ENCODE measurements at places on chromosomes 2 and 18. TPM values are rescaled to one million over a fixed set of nuclear protein-coding genes. Genes with fewer than 3 reads are reported as not detected.
A peak's percentile ranks its signal among the peaks of the same experiment; 100 is the strongest.

Gene TTN
- 11.0 TPM for total RNA-seq

Gene ADD2
- not detected for total RNA-seq

Gene GAREM2
- total RNA-seq: 15.6 TPM

Gene POTEI
- 7.0 TPM for total RNA-seq

Gene TDRD15
- total RNA-seq: not detected

Gene MYO3B
- total RNA-seq: 0.09 TPM

Gene UPP2
- not detected for total RNA-seq

GRCh38 chr2:179170901-179171300, 93.7 kb downstream of the SESTD1 start:
- no peak for DNase-seq
- no peak overlapping the region for H3K4me3 ChIP-seq
- no peaks in the 10 kb centered on the region for H3K36me3 ChIP-seq
- H3K27ac ChIP-seq: no peak overlapping the region
- no peaks in the 10 kb centered on the region for H3K4me1 ChIP-seq

- H3K36me3 ChIP-seq: no peaks in the 10 kb centered on the region
- no peak overlapping the region for H3K4me3 ChIP-seq
- H3K27ac ChIP-seq: no peak overlapping the region
- H3K27me3 ChIP-seq: no peaks in the 10 kb centered on the region
Measured at GRCh38 chr2:1476617-1477195, 63.4 kb downstream of the TPO start.

DNA sequence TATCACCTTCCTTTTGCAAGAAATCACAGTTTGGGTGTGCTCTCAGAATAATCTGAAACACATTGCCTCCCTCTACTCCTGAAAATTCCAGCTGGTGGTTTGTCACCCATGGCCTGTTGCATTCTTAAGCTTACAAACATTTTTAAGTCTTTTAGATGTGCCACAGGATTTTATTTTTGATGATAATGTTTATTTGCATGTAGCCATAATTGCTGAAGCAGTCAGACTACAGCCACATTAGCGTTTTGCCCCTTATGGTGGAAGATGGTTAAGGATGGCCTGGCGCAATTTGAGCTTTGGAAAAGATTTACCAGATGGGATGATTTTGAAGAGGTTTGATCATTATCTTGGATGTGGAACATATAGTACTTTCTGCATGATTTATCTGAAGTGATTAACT, 439.5 kb downstream of the MEIS1 start:
- no peak for DNase-seq
- H3K4me3 ChIP-seq: no peak overlapping the region
- H3K27ac ChIP-seq: no peak overlapping the region
- H3K27me3 ChIP-seq: no peaks in the 10 kb centered on the region

GRCh38 chr2:195094330-195094729, 562.7 kb upstream of the SLC39A10 start:
- no peaks in the 10 kb centered on the region for H3K27me3 ChIP-seq
- no peak overlapping the region for H3K4me3 ChIP-seq

DNA sequence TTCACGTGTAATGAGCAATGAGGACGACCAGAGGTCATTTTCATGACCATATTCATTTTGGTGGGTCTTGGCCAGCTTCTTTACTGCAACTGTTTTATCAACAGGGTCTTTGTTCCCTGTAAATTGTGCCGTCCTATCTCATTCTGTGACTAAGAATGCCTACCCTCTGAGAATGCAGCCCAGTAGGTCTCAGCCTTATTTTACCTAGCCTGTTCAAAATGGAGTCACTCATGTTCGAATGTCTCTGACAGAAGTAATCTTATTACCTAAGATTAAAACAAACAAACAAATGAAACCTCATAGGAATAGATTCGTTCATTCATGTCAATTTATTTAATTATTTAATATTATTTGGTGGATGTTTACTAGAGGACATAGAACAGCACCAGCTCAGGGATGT, 714.8 kb downstream of the ADCYAP1 start:
- no peaks in the 10 kb centered on the region for H3K36me3 ChIP-seq
- DNase-seq: no peak
- no peak overlapping the region for H3K27ac ChIP-seq
- no peak overlapping the region for H3K4me3 ChIP-seq
- no peaks in the 10 kb centered on the region for H3K4me1 ChIP-seq
- no peaks in the 10 kb centered on the region for H3K27me3 ChIP-seq

- no peaks in the 10 kb centered on the region for H3K27me3 ChIP-seq
- DNase-seq: no peak
- H3K4me1 ChIP-seq: no peaks in the 10 kb centered on the region
- no peak overlapping the region for H3K4me3 ChIP-seq
Measured at GRCh38 chr18:49499046-49499637, 12.1 kb upstream of the C18orf32 start.

DNA sequence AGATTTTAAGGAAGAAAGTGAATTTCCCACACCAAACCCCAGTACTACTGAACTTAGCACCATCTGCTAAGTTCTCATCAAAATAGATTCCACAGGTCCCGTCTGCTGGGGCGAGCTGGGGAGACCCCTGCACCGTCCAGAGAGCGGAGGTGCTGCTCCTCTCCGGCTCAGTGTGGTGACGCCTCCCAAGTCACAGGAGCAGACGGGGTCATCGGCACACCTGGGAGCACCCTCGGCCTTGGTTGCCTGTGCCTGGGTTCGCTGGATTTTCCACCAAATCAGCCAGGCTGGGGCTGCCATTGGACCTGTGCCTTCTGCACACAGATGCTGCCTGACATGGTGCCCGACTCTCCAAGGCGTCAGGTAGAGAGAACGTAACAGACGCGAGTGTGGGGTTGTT, 141.3 kb downstream of the PXDN start:
- H3K4me1 ChIP-seq: no peaks in the 10 kb centered on the region
- H3K27me3 ChIP-seq: no peaks in the 10 kb centered on the region

GRCh38 chr18:44409071-44409470, 271.6 kb upstream of the SETBP1 start:
- no peaks in the 10 kb centered on the region for H3K4me1 ChIP-seq
- H3K36me3 ChIP-seq: no peaks in the 10 kb centered on the region
- no peaks in the 10 kb centered on the region for H3K27me3 ChIP-seq
- DNase-seq: no peak
- no peak overlapping the region for H3K27ac ChIP-seq
- H3K4me3 ChIP-seq: no peak overlapping the region

GRCh38 chr2:30325600-30326328, 94.4 kb downstream of the LBH start:
- H3K4me3 ChIP-seq: no peak overlapping the region
- no peaks in the 10 kb centered on the region for H3K4me1 ChIP-seq
- DNase-seq: no peak
- no peaks in the 10 kb centered on the region for H3K27me3 ChIP-seq
- no peak overlapping the region for H3K27ac ChIP-seq

DNA sequence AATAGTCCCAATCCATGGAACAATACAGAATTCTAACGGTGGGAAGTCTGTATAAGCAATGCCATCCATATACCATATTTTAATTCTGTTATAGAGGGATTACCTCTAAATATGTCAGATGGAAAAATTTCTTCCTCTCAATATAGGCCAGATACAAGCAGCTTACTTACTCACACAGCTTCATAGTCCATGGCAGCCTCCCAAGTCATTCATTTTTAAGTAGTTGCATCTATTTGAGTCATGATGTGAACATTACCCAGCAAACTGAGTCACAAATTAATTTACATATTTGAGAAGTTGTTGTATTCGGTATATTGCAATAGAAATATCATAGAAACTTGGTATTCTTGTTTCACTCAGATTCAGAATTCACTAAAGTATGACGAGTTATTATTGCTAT, 20.3 kb downstream of the TBR1 start:
- no peak overlapping the region for H3K27ac ChIP-seq
- DNase-seq: no peak
- H3K27me3 ChIP-seq: no peaks in the 10 kb centered on the region
- H3K36me3 ChIP-seq: no peaks in the 10 kb centered on the region
- H3K4me3 ChIP-seq: no peak overlapping the region

DNA sequence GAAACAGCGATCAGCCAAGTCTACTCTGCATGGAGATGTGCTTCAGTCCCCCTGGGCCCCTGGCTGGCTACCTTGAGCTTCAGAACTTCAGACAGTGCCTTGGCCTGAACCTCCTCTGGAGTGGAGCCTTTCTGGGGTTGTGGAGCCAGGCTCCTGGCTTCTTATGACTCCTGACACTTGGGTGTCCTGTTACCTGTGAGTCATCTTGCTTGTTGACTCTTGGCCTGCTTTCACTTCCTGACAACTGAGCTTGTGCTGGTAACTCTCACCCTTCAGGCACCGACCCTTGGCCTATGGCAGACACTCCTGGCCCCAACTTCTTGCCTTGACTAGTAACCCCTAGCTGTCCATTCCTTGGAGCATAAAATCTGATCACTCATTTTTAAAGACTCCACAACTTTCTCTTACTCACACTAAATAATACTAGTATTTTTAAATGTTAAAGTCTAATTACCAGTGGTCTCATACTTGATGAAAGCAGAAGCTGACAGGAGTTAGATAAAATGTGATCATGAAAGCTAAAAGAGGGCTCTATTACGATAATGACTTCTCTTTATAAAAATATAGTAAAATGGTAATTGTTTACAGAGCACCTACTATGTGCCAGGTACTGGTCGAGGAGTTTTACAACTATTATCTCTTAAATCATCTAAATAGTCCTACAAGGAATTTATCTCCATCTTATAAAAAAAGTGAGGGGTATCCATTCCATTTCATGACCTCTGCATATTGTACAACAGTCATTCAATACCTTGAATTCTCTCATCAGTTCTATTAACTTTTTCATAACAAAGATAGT, 46.3 kb upstream of the VIT start:
- DNase-seq: peak; percentile 74
- H3K27me3 ChIP-seq: no peaks in the 10 kb centered on the region
- no peak overlapping the region for H3K4me3 ChIP-seq
- no peaks in the 10 kb centered on the region for H3K36me3 ChIP-seq

DNA sequence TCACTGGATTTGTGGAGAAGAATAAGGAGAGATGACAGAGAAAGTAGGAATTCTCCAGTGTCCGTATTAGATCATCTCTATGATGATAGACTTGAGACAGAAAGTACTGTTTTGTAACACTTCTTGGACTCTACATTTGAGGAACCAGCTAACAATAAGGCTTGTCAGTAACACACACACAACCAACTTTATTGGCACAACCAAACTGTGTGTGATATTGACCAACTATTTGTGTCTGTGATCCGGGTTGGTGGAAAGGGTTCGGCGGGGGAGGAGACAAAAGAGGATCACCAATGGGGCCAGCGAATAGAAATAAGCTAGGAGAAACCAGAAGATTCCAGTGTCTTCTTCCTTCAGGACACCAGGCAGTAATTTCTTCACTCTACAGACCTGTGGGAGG, 79.8 kb downstream of the MARCHF4 start:
- H3K27ac ChIP-seq: no peak overlapping the region
- DNase-seq: no peak
- H3K36me3 ChIP-seq: no peaks in the 10 kb centered on the region
- no peak overlapping the region for H3K4me3 ChIP-seq
- no peaks in the 10 kb centered on the region for H3K4me1 ChIP-seq

GRCh38 chr2:42007551-42007950, 40.3 kb upstream of the PKDCC start:
- DNase-seq: no peak
- no peaks in the 10 kb centered on the region for H3K27me3 ChIP-seq
- no peak overlapping the region for H3K27ac ChIP-seq
- H3K36me3 ChIP-seq: no peaks in the 10 kb centered on the region

GRCh38 chr2:102070058-102070642, 72.4 kb upstream of the IL1R1 start:
- H3K4me1 ChIP-seq: peaks cover 21% of the 10 kb centered on the region
- H3K4me3 ChIP-seq: no peak overlapping the region
- no peaks in the 10 kb centered on the region for H3K36me3 ChIP-seq
- no peaks in the 10 kb centered on the region for H3K27me3 ChIP-seq
- no peak for DNase-seq
- H3K27ac ChIP-seq: peak overlapping the region; percentile 54

GRCh38 chr2:105738658-105739241, 6.0 kb upstream of the NCK2 start:
- DNase-seq: no peak
- H3K27ac ChIP-seq: no peak overlapping the region
- no peaks in the 10 kb centered on the region for H3K36me3 ChIP-seq
- H3K4me3 ChIP-seq: no peak overlapping the region
- H3K4me1 ChIP-seq: peaks cover 3% of the 10 kb centered on the region

- no peaks in the 10 kb centered on the region for H3K27me3 ChIP-seq
- no peak overlapping the region for H3K4me3 ChIP-seq
- no peaks in the 10 kb centered on the region for H3K36me3 ChIP-seq
Measured at GRCh38 chr2:85525029-85525428, 13.9 kb upstream of the MAT2A start.

DNA sequence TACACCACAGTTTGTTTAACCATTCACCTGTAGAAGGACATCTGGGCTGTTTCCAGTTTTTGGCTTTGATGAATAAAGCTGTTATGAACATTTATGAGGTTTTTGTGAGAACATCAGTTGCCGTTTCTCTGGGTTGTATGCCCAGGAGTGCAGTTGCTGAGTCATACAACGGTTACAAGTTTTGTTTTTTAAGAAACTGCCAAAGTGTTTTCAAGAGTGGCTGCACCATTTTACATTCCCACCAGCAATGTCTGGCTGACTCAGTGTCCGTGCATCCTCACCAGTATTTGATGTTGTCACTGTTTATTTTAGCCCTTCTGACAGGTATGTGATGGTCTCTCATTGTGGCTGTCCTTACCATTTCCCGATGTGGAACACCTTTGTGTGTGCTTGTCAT, 48.0 kb upstream of the GPR17 start:
- H3K4me3 ChIP-seq: no peak overlapping the region
- no peaks in the 10 kb centered on the region for H3K36me3 ChIP-seq
- no peaks in the 10 kb centered on the region for H3K27me3 ChIP-seq
- no peaks in the 10 kb centered on the region for H3K4me1 ChIP-seq
- no peak for DNase-seq
- H3K27ac ChIP-seq: no peak overlapping the region

DNA sequence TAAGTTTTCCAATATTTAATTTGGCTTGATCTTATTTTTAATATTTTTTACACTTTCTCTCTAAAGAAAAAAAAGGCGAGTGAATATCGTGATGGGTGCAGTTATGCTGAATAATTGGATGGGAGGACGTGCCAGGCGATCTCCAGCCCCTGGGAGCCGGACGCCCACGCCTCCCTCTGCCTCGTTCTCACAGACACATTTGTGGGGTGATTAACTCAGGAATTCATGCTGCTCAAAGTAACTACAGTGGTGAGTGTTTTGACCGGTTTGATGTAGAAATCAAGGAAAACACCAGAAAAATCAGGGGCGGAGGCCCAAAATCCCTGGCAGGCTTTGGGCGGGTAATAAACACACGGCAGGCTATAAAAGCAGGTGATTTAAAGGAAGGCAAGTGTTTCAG, 736.8 kb upstream of the SALL3 start:
- H3K27me3 ChIP-seq: no peaks in the 10 kb centered on the region
- no peak for DNase-seq
- H3K4me1 ChIP-seq: no peaks in the 10 kb centered on the region
- H3K27ac ChIP-seq: no peak overlapping the region

DNA sequence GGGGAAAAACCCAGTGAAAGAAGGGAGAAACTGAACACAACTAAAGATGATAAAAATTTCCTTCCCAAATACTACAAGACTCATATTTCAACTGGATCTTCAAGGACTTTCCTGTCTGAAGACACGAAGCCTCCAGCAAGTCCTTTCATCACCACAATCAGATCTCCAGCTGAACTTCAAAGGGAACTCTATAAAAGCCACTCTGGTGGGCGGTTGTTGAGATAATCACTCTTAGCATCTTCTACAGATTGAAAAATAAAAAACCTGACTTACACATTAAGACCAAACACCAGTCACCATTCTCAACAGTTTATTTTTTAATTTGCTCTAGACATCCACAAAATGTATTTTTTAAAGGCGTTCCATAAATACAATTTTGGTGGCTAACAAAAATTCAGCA, 4.4 kb downstream of the REV1 start:
- no peak for DNase-seq
- H3K4me1 ChIP-seq: peaks cover 5% of the 10 kb centered on the region
- no peak overlapping the region for H3K27ac ChIP-seq

Data from Caco-2 (cell line).